Diencephalon (tissue), 1 donor: ENCODE measurements at places on chromosomes 7 and 10. TPM values are rescaled to one million over a fixed set of nuclear protein-coding genes. Genes with fewer than 3 reads are reported as not detected.

The SKAP2 gene
- 17.5 TPM for total RNA-seq

The TRIM50 gene
- not detected for total RNA-seq

The CALD1 gene
- total RNA-seq = 43.6 TPM

The CDHR3 gene
- total RNA-seq = 6.7 TPM

The MNX1 gene
- not detected for total RNA-seq
